ENCODE measurements at places on chromosomes 4 and X. TPM values are rescaled to one million over a fixed set of nuclear protein-coding genes. Genes with fewer than 3 reads are reported as not detected.

FAT1 gene
- 0.27 TPM for total RNA-seq

GRCh38 chr4:82623121-82623683, 61.4 kb upstream of the TMEM150C start:
- no peak for DNase-seq

DNA sequence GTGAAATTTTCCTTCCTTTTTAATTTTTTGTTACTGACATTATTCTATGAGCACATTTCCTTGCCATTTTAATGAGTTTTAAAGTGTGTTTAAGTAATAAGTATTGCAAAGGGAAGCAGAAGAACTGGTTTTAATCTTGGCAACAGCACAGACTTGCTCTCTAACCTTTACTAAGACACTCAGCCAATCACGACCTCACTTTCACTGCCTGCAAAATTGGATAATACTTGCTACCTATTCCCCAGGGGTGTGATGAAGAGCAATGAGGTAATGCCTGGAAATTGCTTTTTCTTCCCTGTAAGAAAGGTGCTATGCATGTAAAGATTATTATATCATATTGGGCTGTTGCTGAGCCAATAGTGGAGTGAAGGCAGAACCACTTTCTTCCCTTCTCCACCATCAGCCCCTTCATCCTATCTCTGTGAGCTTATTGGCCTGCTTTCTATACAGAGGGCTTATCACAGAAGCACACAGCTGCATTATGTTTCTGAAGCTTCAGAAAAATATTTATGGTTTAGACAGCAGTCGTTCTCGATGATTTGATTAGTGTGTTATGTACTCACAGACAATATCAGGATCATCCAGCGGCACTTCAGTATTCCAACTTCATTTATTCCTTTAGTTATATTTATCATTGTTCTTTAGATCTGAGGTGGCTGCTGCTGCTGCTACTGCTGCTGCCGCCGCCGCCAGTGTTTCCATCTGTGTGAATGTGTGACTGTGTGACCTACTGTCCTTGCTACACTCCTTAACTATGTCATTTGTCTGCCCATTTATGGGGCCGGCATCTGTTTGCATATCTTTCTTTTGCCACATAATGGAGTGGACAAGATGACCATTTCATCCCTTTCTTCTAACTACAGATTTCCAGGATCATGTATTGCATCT, 255.1 kb downstream of the C4orf33 start:
- DNase-seq = no peak

CABS1 gene
- total RNA-seq = not detected

PNMA5 gene
- total RNA-seq = 0.10 TPM

EDA gene
- total RNA-seq = 1.4 TPM

DNA sequence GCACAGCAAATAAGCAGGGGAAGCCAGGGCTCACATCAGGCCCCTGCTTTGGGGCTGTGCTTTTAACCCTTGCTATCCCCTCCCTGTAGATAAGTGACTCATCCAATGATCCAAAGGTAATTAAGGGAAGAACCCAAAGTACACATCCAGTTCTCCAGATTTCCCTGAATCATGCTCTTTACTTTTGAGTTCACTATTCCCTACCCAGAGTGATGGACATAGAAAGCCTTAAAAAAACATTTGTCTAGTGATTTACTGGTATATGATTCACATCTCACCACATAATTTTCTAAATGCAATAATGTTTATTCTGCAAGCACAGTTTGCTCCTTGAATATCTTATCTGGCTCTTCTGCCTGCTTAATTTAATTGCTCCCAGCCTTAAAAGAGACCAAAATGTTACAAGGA, 136.2 kb downstream of the PPP3CA start:
- no peak for DNase-seq

RPL34 gene
- total RNA-seq = 1,376 TPM

GATA1 gene
- total RNA-seq = not detected

DNA sequence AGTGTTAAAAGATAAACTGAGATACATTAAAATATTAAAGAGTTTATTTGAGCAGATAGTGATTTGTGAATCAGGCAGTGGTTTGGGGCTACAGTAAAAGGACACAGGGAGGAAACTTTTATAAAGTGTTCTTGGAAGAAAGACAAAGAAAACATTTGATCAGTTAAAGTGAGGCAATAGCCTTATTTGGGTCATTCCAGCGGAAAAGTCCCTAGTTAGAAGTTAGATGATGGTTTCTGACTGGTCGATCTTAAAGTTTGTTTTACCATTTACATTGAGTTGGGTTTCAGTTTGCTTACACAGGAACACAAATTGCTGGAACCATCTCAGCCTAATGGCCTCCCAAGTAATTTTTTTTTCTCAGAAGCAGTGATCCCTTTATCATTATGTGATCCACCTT, 69.7 kb downstream of the PPP1R2C start:
- DNase-seq = no peak

Measured in activated CD4-positive, alpha-beta T cell treated with anti-CD3 and anti-CD28 coated beads, Interleukin-2, amount 10 ng/mL, durations not matched to agents 7 days and 5 days (primary cell).